NCI-H2081 treated with DMSO at 0.1 percent for 48 hours (cell line): ENCODE measurements at places on chromosomes 3 and 15.

DNA sequence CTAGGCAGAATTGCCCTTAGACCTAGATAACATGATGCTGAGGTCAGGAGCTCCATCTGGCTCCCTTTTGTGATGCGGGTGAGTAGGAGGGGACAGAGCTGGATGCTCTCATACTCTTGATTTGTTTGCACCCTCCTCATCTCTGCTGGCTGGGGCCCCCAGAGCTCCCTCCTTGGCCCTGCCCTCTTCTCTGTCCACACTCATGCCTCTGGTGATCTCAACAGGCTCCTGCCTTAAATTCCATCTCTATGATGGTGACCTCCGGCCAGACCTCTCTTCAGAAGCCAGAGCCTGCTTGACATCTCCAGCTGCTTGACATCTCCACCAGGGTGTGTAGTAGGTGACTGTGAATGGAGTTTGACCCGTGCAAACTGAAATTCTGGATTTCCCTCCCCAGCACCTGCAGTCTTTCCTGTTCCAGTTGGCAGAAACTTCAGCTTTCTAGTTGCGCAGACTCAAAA lies 4.3 kb upstream of the FGD5 start:
- no peak for DNase-seq

DNA sequence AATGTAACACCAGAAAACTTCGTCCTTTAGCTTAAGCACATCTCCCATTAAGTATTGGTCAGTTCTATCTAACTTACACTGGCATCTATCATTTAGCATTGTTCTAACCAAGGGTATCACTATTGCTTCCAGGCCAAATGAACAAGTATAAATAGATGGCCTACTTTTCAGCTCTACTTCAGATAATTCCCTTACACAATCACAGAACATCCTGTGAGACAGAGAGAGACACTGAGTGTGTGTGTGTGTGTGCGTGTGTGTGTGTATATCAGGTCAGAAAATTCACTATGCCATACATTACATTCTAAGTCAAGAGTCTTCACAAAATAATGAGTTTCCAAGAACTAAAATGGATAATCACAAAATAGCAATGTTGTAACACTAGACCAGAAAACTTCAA lies 39.1 kb downstream of the SCAPER start:
- DNase-seq: no peak

DNA sequence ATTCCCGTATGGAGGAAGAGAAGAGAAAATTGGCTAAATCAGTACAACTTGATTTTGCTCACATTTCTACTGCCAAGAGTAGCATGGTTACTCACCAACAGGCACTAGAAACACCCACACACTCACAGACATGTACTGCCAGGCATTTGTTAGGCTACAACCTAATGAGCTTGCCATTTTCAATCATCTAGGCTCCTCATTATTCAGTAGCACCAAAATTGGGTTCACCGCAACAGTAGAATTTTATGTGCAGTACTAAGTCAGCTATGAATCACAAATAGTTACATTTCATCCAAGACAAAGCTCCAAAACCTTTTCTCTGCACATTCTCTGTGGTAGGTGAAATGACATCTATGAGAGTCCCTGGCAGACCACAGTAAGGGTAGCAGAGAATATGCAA lies 15.0 kb upstream of the THUMPD3 start:
- no peak for DNase-seq

GRCh38 chr3:177468816-177469215 lies 271.5 kb upstream of the TBL1XR1 start:
- no peak for DNase-seq

GRCh38 chr15:39598958-39599845 lies 18.3 kb downstream of the THBS1 start:
- no peak for DNase-seq

GRCh38 chr3:47432673-47433072 lies 43.1 kb downstream of the SCAP start:
- no peak for DNase-seq

GRCh38 chr3:184696697-184697096 lies 15.2 kb downstream of the MAGEF1 start:
- DNase-seq: no peak

DNA sequence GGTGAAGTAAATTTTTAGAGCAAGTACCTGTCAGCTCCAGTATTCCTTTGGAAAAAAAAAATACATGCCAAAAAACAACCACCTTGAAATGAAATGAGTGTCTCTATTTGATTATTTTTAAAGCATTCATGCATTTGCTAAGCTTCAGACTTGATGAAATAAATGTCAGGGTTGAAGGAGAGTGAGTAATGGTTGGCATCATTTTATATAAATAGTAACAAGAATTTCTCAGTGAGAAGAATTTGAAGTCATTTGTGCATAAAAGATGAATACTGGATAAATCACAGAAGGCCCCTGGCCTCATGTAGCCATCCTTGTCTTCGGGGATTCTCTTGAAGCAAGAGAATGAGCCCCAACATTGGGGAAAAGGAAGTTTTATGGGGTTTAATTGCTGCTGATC lies 318.4 kb downstream of the LPP start:
- no peak for DNase-seq

GRCh38 chr15:60363087-60363549 lies 34.7 kb downstream of the ANXA2 start:
- no peak for DNase-seq

DNA sequence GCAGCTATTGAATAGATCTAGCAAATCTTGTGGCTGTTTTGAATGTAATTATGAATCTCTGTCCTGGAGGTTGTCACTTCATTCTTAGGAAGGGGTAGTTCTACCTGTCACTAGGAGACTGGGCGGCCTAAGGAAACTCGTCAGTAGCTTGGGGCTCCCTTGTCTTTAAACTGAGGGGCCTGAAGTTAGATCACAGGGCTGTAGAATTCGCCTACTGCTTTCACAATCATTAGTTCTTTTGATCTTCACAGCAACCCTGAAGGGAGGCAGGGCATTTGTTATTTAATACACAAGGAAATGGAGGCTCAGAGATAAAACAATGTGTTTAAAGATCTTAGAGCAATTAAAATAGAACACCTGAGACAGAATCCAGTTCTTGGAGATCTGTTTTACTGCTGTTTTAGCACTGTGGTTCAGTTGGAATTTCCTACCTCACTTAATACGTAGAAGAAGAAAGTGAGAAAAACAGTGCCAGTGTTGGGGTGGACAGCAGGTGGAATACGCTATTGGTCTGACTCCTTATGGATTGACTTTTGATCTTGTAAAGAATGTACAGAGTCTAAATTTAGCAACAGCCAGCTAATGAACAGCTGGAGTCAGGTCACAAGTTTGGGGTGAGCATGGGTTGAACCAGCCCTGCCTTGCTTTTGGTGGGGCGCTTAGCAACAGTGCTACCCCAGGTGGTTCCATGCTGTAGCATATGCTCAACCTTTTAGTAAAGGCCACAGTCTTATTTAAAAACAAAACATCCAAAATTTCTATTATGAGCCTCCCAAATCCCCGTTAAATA lies 71.4 kb upstream of the BHLHE40 start:
- no peak for DNase-seq

DNA sequence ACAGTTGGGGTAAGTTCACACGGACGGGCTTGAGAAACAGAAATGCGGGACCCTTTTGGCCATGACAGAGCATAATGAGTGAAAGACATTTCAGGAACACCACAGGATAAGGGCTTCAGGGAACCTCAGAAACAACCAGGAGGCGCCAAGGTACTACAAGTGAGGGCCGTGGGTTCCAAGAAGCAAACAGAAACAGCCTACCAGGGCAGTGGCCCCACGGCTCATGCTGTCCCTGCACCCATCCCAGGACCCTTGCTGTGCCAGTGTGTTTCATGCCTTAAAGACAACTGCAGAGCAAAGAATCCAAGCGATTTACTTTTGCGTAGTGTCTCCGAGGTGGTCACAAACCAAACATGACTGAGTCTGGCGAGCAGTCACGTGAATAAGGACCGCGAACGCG lies 54.0 kb downstream of the RUBCN start:
- DNase-seq: no peak

GRCh38 chr3:193347521-193348501 lies 30.7 kb downstream of the ATP13A5 start:
- DNase-seq: peak; percentile 57

GRCh38 chr3:110625201-110625747 lies 446.3 kb upstream of the NECTIN3 start:
- no peak for DNase-seq

GRCh38 chr15:40353697-40354096 lies 2.9 kb downstream of the PHGR1 start:
- no peak for DNase-seq

- peak; percentile 56 for DNase-seq
These were observed 87.7 kb downstream of the MEGF11 start for GRCh38 chr15:66165856-66166255.

DNA sequence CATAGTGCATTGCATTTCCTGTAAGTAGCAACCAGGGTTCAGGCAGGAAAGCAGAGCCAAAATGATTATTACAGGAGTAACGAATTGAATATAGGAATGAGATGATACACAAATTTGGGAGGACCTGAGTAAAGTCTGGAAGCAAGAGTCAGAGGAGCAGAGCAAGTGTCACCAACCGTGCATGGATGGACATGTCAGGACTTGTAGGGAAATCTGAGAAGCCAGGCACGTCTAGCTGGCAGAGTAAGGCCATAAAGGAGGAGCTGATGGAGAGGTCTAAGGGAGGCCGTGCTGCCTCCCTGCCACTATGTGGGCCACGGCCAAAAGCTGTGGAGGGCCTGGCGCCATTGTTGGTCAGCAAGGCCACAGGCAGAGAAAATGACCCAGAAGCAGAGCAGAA lies 22.4 kb downstream of the GJD2 start:
- DNase-seq: no peak

DNA sequence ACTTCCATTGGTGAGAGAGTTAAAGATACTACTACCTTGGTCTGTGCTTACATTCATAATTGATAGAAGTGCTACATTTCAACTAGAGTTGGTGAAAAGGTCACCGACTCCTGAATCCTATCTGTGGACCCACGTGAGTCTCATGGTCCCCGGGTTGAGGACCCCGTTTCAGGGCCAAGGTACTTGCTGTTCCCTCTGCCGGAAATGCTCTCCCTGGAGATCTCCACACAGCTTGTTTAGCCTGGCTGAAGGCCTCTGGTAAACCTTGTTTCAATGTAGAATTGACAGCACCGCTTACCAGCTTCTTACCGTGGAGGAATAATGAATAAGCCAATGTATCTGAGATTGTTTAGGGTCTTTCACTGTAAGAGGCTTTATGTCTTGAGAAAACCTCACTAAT lies 226.0 kb upstream of the GOLGA6L4 start:
- DNase-seq: no peak

DNA sequence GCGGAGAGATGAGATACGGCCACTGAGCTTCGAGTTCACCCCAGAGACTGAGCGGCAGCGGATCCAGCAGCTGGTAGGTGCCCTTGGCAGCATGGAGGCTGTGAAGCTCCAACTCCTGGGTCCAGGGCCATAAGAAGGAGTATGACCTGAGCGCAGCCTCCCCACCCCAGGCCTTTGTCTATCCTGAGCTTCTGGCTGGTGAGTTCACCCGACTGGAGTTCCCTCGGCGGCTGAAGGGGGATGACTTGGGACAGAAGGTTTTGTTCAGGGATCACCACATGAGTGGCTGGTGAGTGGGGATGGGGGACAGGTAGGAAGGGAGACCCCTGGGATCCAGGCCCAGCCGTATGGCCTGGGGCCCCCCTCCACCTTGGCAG lies 2.6 kb downstream of the PPM1M start:
- no peak for DNase-seq

DNA sequence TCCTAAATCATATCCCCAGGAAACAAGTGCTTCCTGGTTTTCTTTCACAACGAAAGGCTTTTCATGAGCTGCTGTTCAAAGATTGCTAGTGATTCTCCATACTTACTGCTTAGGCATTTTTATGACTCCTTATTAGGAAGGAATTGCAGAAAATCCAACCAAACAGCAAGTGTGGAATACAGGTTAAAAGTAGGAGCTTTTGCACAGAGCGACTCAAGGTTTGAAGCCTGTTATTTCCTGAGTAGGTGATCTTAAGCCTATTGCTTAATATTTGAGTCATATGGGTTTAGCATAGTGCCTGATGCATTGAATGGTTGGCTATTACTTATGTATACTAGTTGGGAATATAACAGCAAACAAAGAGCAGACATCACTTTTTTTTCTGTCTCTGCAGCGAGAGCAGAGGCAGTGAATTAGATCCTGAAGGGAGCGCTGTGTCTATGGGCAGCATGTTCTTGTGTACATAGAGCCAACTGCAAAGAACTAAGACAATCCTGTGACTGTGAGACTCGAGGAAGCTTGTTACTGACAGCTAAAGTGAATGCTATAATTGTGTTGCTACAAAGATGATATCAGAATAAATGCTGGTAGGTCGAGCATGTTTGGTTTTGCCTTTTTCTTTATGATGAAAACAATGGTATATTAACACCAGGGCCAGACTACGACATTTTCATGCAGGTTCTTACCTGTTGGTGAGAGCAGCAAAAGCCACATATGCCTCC lies 6.3 kb downstream of the TM4SF1 start:
- DNase-seq: peak; percentile 39

DNA sequence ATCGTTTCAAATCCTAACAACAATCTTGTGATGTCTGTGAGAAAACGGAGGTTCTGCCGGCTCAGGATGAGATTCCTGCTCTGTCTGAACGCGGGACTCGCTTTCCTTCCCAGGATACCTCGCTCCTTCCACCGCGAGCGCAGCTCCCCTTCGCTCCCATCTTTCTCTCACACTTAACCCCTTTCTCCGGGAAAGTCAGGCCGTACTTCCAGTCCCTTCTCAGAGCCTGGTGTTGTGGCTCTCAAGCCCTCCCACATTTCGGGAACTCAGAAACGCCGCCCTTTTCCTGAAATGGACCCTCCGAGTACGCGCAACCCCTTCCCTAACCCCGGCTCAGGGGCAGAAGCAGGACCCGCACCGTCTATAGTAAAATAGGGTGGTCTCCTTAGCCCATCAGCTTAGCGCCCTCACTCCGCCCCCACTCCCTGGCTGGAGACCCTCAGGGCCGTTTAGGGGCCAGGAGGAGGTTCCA lies 378 bp upstream of the FEM1B start:
- no peak for DNase-seq

DNA sequence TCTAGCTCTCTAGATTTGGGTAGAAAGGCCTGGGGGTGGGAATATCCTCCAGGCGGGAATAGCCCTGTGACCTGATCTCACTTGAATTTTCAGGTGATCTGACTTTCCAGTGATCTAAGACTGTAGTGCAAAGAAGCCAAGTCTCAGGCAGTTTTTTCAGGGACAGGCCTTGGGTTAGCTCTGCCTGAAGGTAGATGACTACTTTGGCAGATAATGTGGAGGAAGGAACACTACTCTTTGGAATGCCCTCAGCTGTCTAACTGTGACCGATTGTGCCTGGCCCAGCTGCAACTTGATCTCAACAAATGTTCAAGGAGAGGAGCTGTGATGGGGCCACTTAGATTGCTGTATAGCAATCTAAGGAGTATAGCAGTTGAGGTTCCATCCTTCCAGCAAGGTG lies 193.7 kb downstream of the TCF12 start:
- DNase-seq: no peak

DNA sequence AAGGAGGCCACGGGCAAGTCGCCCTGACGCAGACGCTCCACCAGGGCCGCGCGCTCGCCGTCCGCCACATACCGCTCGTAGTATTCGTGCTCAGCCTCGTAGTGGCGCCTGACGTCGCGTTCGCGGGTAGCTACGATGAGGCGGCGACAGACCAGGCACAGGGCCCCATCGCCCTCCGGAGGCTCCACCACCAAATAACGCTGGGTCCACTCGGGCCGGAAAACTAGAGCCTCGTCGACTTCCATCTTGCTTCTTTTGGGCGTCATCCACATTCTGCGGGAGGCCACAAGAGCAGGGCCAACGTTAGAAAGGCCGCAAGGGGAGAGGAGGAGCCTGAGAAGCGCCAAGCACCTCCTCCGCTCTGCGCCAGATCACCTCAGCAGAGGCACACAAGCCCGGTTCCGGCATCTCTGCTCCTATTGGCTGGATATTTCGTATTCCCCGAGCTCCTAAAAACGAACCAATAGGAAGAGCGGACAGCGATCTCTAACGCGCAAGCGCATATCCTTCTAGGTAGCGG lies at the start of gene EPM2AIP1:
Gene EPM2AIP1 (minus strand): TSS at position 326 of the 520 bp plus-strand sequence. CDS start 54 bp downstream, at position 272.
- DNase-seq: no peak
